ENCODE measurements at places on chromosomes 1 and 21.

DNA sequence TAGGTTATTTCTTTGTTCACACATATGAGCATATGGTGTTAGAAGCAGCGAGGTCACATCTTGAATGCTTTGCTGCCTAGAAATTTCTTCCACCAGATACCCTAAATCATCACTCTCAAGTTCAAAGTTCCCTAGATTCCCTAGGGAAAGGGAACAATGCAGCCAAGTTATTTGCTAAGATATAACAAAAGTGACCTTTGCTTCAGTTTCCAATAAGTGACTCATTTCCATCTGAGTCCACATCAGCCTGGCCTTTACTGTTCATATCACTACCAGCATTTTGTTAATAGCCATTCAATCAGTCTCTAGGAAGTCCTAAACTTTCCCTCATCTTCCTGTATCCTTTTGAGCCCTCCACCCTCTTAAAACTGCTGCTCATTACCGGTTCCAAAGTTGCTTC lies 1502.5 kb downstream of the KCNT2 start:
- H3K4me1 ChIP-seq = no peaks in the 10 kb centered on the region
- no peaks in the 10 kb centered on the region for H3K27me3 ChIP-seq
- H3K36me3 ChIP-seq = no peaks in the 10 kb centered on the region
- no peak overlapping the region for H3K4me3 ChIP-seq
- no peak overlapping the region for H3K27ac ChIP-seq

- peaks cover 66% of the 10 kb centered on the region for H3K4me1 ChIP-seq
- H3K36me3 ChIP-seq = peaks cover 4% of the 10 kb centered on the region
- DNase-seq = no peak
- H3K27me3 ChIP-seq = peaks cover 5% of the 10 kb centered on the region
Observed at GRCh38 chr1:114341299-114341698, 169.7 kb downstream of the TRIM33 start.

DNA sequence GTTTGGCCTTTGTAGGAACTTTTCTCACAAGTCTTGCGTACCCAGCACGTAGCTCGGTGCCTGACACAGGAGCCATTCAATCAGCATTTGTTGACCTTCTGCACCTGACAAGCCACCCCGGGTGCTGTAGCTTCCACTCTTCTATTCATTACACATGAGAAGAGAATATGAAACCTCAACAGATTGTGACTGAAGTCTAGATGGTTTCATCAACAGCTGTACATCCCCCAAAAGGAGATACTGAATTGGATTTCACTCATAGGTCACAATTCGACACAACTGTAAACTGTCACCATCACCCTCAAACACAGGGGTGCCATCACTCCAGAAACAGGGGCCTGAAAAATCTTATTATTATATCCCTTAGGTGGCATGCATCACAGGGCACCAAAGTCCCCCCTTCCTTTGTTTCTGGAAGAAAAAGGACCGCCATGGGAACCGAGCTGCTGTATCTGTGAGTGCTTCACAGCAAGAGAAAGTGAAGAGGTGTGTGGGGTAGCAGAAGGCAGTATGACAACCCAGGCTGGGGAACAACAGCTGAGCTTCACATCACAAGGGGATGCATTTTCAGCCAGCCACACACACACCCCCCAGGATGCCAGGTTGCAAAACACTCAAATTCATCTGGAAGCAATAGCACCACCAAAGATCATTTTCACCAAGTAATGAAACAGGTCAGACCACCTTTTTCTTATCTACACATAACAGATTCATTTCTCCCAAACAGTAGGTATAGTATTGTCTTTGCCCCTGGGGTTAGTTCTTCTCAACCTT lies 225.7 kb downstream of the TOMM20 start:
- no peak overlapping the region for H3K27ac ChIP-seq
- no peaks in the 10 kb centered on the region for H3K36me3 ChIP-seq
- H3K4me3 ChIP-seq = no peak overlapping the region
- no peak for DNase-seq
- peaks cover 10% of the 10 kb centered on the region for H3K27me3 ChIP-seq

DNA sequence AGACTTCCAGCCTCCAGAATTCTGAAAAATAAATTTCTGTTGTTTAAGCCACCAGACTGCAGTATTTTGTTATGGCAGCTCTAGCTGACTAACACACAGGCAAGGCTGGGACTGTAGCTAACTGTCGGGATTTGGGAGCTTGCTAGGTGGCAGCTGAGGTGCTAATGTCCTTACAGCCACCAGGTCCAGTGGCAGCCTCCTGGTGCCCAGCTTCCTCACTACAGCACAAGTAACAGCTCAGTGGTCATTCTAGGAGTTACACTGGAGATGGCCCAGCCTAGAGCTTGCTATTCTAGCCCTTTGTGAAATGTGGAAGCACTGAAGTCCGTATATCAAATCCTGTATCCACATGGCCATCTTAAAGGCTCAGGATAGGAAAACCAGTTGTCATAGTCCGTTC lies 4.3 kb upstream of the C1orf115 start:
- H3K27me3 ChIP-seq = peaks cover 33% of the 10 kb centered on the region
- H3K36me3 ChIP-seq = no peaks in the 10 kb centered on the region
- peaks cover 8% of the 10 kb centered on the region for H3K4me1 ChIP-seq
- no peak overlapping the region for H3K4me3 ChIP-seq

DNA sequence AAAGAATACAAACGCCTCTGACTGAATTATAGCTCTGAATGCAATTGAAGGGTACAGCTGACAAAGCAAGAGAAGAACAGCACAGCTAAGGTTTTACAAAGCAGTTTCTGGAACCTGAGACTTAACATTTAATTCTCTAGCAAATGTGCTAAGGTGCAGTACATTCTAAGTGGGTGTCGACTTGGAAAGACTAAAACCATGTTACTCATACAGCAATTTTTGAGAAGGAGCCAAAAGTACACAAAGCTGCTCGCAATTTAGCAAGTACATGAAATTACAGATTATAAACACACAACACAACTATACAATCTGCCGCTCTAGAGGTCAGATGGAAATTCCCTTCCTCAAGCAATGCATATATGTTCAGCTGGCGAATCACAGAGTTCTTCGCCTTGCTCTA lies 121.9 kb downstream of the TIAM1 start:
- H3K36me3 ChIP-seq = peaks cover 45% of the 10 kb centered on the region
- peak overlapping the region; percentile 39 for H3K4me3 ChIP-seq
- DNase-seq = no peak

DNA sequence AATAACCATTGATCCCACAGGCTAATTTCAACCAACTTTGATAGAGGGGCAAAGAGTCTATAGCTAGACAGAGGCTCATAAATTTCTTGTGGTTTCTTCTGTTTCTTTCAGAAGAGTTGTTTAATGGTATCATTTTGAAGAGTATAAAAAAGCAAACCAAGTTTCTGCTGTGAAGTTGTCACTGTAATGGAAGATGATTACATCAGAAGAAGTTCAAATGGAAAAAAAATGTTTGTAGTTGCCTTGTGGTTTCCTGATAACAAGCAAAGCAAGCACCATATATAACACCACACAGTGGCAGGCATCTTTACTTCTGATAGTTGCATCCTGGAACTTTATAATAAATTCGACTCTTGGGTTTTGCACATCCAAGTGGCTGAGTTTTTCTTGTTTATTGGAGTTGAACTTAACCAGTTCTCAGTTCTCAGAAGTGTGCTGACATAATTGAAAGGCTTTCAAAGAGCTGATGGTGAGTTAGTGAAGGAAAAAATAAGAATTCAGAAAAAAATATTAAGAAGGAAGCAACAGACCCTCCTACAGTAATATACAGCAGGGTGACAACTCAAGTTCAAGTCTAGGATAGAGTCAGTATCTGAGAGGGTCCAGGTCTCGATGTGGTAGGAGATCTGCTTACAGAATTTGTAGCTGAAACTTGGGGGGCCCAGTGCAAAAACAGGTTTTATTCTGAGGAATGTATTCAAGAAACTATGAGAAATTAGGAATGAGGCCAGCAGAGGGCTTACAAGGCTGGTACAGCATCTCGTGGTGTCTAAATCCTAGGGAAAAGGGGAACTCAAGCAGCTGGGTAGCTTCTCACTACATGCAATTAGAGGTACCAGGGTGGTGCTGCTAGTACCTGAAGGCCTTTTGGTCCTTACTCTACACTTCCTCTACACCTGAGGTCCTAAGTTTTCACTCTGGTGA lies 123.5 kb downstream of the CRB1 start:
- no peak overlapping the region for H3K27ac ChIP-seq
- no peaks in the 10 kb centered on the region for H3K27me3 ChIP-seq
- no peak for DNase-seq
- no peaks in the 10 kb centered on the region for H3K36me3 ChIP-seq
- H3K4me1 ChIP-seq = no peaks in the 10 kb centered on the region

- H3K27me3 ChIP-seq = peaks cover under 1% of the 10 kb centered on the region
- no peak for DNase-seq
- H3K27ac ChIP-seq = peak overlapping the region; percentile 97
- peaks cover 44% of the 10 kb centered on the region for H3K4me1 ChIP-seq
- H3K36me3 ChIP-seq = peaks cover 67% of the 10 kb centered on the region
Observed at GRCh38 chr1:28509705-28510272, 3.9 kb downstream of the RCC1 start.

- DNase-seq = no peak
- peak overlapping the region; percentile 56 for H3K27ac ChIP-seq
- peaks cover 31% of the 10 kb centered on the region for H3K4me1 ChIP-seq
- peaks cover 72% of the 10 kb centered on the region for H3K36me3 ChIP-seq
- no peak overlapping the region for H3K4me3 ChIP-seq
Observed at GRCh38 chr21:31293986-31294385, 50.1 kb downstream of the TIAM1 start.

GRCh38 chr1:2861988-2862813 lies 60.7 kb upstream of the TTC34 start:
- no peaks in the 10 kb centered on the region for H3K27me3 ChIP-seq
- H3K4me1 ChIP-seq = no peaks in the 10 kb centered on the region
- no peak for DNase-seq
- H3K27ac ChIP-seq = no peak overlapping the region

DNA sequence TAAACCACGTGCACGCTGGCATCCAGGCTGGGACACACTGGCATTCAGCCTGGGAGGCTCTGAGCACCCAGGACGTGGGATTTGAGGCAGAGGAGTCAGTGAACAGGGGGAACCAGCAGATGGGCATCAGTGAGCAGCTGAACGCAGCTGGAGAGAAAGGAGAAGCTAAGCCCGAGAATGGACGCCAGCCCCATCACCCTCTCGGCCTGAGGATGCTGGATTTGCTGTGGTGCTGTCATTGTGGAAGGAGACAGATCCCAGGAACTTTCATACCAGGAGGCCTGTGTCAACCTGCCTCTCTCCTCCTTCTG lies 132.8 kb downstream of the PGBD5 start:
- no peaks in the 10 kb centered on the region for H3K36me3 ChIP-seq
- no peak overlapping the region for H3K27ac ChIP-seq
- H3K27me3 ChIP-seq = peaks cover 56% of the 10 kb centered on the region
